ENCODE measurements at places on chromosomes 11 and 22. TPM values are rescaled to one million over a fixed set of nuclear protein-coding genes. Genes with fewer than 3 reads are reported as not detected.

SDF2L1 gene
- total RNA-seq = 46.2 TPM

APOL4 gene
- total RNA-seq = 2.4 TPM

DERL3 gene
- 0.23 TPM for total RNA-seq

SLC37A2 gene
- total RNA-seq = 0.30 TPM

AHNAK gene
- total RNA-seq = 257 TPM

HBG1 gene
- not detected for total RNA-seq

ROM1 gene
- 6.7 TPM for total RNA-seq

OR8G1 gene
- total RNA-seq = not detected

KIRREL3 gene
- 1.1 TPM for total RNA-seq

OR52H1 gene
- 0.38 TPM for total RNA-seq

MAPK1 gene
- total RNA-seq = 33.3 TPM

OR52A1 gene
- total RNA-seq = not detected

CRYAB gene
- total RNA-seq = 40.8 TPM

SLC1A2 gene
- total RNA-seq = 71.1 TPM

MMP27 gene
- total RNA-seq = 1.3 TPM

PATE3 gene
- total RNA-seq = not detected

MUC2 gene
- not detected for total RNA-seq

CARD18 gene
- not detected for total RNA-seq

MFNG gene
- total RNA-seq = 0.08 TPM

NOX4 gene
- 0.23 TPM for total RNA-seq

PTPN5 gene
- not detected for total RNA-seq

PHOX2A gene
- not detected for total RNA-seq

CATSPERZ gene
- 0.15 TPM for total RNA-seq

KRTAP5-1 gene
- not detected for total RNA-seq

BCO2 gene
- total RNA-seq = 1.3 TPM

SLC22A9 gene
- total RNA-seq = not detected

GRAMD1B gene
- 0.68 TPM for total RNA-seq

LRRC4C gene
- total RNA-seq = under 0.01 TPM

ZW10 gene
- 16.2 TPM for total RNA-seq

C11orf65 gene
- 0.35 TPM for total RNA-seq

PGA4 gene
- total RNA-seq = not detected

MEI1 gene
- 0.12 TPM for total RNA-seq

NXPE2 gene
- total RNA-seq = not detected

Measured in smooth muscle cell of the coronary artery (primary cell).